ENCODE measurements at places on chromosomes 13 and 19.

- no peak for DNase-seq
- H3K27me3 ChIP-seq = no peaks in the 10 kb centered on the region
- no peak overlapping the region for H3K27ac ChIP-seq
Observed at GRCh38 chr19:6500837-6501739, 1.0 kb downstream of the TUBB4A start.

GRCh38 chr13:73107970-73108369 lies 49.2 kb downstream of the KLF5 start:
- H3K27ac ChIP-seq = no peak overlapping the region
- H3K36me3 ChIP-seq = no peaks in the 10 kb centered on the region
- H3K4me1 ChIP-seq = no peaks in the 10 kb centered on the region

GRCh38 chr13:28137596-28137995 lies 749 bp upstream of the PAN3 start:
- H3K27ac ChIP-seq = peak overlapping the region; percentile 95
- H3K27me3 ChIP-seq = no peaks in the 10 kb centered on the region
- no peaks in the 10 kb centered on the region for H3K36me3 ChIP-seq
- peaks cover 17% of the 10 kb centered on the region for H3K4me1 ChIP-seq
- peak overlapping the region; percentile 96 for H3K4me3 ChIP-seq

DNA sequence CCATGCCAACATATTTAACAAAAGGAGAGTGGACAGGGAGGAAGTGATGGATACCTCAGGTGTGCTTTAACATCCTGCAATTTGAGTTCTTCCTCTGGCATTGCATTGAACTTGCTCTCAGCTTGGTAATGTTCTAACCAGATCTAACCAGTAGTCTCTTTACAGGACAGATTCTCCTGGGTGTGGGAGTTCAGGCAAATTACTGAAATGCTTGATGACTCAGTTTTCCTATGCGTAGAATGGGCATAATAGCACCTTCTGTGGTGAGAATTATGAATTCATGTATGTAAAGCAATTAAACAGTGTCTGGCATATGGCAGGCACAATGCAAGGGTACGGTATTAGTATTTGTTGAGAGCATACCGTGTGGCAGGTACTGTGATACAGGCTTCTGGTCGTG lies 3.6 kb downstream of the AKAP11 start:
- H3K36me3 ChIP-seq = no peaks in the 10 kb centered on the region
- no peak overlapping the region for H3K27ac ChIP-seq
- H3K4me3 ChIP-seq = no peak overlapping the region
- no peaks in the 10 kb centered on the region for H3K27me3 ChIP-seq
- peaks cover 19% of the 10 kb centered on the region for H3K4me1 ChIP-seq

DNA sequence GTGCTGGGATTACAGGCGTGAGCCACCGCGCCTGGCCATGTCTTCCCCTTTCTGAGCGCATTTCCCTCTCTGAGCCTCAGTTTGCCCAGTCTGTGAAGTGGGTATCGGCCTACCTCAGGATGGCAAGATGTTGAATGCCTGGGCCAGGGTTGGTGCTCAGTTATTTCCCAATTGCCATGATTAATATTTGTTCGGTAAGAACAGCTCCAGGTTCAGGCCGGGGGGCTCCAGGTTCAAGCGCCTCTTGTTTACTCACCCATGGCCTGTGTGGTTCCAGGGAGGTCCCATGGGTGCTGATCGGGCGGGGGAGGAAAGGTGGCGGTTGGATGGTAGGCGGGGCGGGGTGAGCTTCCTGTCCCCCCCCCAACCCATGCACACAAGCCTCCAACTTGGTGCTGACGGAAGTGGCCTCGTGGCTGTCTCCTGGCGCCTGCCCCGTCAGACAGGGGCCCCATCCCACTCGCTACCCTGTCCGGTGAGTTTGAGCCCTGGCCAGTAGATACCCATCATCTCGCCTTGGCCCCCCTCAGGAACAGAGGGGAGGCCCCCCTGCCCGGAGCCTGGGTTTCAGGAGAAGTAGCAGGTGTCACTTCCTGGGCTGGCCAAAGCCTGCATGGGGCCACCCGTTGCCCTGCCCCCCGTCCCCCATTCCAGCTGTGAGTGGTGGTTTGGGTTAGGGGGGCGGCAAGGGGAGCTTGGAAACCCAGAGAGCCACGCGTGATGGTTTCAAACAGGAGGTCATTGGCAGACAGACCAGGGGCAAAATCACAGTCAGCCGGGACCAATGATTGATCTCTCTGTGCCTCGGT lies at the start of gene FCHO1:
TSS of gene FCHO1 (plus strand) at position 375 of the 809 bp plus-strand sequence. CDS start 3,688 bp downstream, outside the sequence.
- peaks cover 31% of the 10 kb centered on the region for H3K36me3 ChIP-seq
- H3K27me3 ChIP-seq = no peaks in the 10 kb centered on the region
- H3K4me1 ChIP-seq = peaks cover 14% of the 10 kb centered on the region
- peak within 1 kb of the TSS; percentile 70 for H3K4me3 ChIP-seq
- H3K27ac ChIP-seq = peak within 1 kb of the TSS; percentile 92

- no peak overlapping the region for H3K4me3 ChIP-seq
- no peaks in the 10 kb centered on the region for H3K4me1 ChIP-seq
- H3K27me3 ChIP-seq = no peaks in the 10 kb centered on the region
- no peak overlapping the region for H3K27ac ChIP-seq
- no peak for DNase-seq
Observed at GRCh38 chr13:29131881-29132668, 311.9 kb downstream of the MTUS2 start.

GRCh38 chr13:98813993-98814392 lies 61.5 kb upstream of the SLC15A1 start:
- no peaks in the 10 kb centered on the region for H3K4me1 ChIP-seq
- no peak overlapping the region for H3K27ac ChIP-seq
- H3K4me3 ChIP-seq = no peak overlapping the region
- DNase-seq = no peak
- no peaks in the 10 kb centered on the region for H3K36me3 ChIP-seq

DNA sequence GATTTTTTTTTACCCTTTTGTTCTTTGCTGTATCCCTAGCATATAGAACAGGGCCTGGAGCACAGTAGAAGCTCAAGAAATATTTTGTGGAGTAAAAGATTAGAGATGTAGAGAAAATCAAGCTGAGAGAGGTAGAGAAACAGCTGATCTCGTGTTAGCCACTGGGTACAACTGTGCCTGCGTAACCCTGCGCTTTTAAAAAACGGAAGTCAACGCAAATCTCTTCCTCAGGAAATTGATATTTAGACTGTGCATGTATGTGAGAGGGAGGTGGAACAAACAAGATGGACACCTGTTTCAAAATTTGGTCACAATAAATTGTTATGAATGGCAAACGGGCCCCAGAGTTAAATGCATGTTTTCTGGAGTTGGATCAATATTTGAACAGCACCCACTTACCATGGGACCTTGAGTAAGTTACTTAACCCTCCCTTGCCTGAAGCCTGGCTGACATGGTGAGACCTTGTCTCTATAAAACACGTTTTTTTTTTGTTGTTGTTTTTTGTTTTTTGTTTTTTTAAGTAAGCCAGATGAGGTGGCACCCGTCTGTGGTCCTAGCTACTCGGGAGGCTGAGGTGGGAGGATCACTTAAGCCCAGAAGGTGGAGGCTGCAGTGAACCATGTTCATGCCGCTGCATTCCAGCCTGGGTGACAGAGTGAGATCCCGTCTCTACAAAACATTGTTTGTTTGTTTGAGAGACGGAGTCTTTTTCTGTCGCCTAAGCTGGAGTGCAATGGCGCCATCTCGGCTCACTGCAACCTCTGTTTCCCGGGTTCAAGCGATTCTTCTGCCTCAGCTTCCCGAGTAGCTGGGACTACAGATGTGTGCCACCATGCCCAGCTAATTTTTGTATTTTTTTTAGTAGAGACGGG lies 3.3 kb upstream of the EPOR start:
- no peak overlapping the region for H3K27ac ChIP-seq
- no peaks in the 10 kb centered on the region for H3K36me3 ChIP-seq
- DNase-seq = no peak
- peaks cover 27% of the 10 kb centered on the region for H3K4me1 ChIP-seq
- no peaks in the 10 kb centered on the region for H3K27me3 ChIP-seq

DNA sequence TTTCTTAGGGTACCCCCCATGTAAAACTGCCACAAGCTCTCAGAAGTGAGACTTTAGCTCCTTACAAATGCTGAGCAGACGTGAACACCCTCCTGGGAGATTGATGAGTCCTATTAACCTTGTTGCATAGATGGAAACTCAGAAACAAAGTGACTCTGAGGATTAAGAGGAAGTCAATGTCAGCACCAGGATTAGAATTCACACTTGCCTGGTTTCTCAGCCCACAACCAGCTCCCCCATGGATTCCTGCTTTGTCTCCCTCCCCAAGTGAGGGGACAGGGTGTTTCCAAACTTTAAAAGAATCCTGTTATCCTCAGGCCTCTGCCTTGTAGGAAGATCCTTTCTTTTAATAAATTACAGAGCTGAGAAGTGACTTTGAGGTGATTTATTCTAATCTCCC lies 324.4 kb downstream of the NDFIP2 start:
- no peak for DNase-seq
- no peak overlapping the region for H3K4me3 ChIP-seq
- no peaks in the 10 kb centered on the region for H3K36me3 ChIP-seq
- H3K4me1 ChIP-seq = no peaks in the 10 kb centered on the region

- no peaks in the 10 kb centered on the region for H3K4me1 ChIP-seq
- no peak overlapping the region for H3K27ac ChIP-seq
- H3K36me3 ChIP-seq = no peaks in the 10 kb centered on the region
- H3K4me3 ChIP-seq = no peak overlapping the region
- DNase-seq = no peak
Observed at GRCh38 chr13:28041501-28041900, 53.0 kb upstream of the URAD start.
